ENCODE measurements at places on chromosomes 2 and 18.

GRCh38 chr2:95031726-95032116, 6.2 kb downstream of the MAL start:
- DNase-seq, result no peak

DNA sequence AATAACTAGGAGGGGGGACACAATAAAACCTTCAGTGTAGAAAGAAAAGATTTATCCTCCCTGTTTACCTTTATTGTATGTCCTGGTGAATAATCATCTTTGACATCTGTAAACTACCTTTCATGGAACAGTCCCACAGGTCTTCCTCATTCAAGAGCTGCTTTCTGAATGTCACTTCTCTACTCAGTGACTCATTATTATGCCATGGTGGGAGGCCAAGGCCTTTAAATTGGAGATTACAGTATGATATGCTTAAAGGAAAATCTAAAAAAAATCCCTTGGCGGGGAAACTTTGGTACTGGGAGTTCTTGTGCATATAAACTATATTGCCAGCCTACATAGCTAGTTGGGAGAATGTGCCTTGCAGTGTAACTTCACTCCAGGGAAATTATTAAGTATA, 713.0 kb downstream of the TDRD15 start:
- DNase-seq, result no peak

DNA sequence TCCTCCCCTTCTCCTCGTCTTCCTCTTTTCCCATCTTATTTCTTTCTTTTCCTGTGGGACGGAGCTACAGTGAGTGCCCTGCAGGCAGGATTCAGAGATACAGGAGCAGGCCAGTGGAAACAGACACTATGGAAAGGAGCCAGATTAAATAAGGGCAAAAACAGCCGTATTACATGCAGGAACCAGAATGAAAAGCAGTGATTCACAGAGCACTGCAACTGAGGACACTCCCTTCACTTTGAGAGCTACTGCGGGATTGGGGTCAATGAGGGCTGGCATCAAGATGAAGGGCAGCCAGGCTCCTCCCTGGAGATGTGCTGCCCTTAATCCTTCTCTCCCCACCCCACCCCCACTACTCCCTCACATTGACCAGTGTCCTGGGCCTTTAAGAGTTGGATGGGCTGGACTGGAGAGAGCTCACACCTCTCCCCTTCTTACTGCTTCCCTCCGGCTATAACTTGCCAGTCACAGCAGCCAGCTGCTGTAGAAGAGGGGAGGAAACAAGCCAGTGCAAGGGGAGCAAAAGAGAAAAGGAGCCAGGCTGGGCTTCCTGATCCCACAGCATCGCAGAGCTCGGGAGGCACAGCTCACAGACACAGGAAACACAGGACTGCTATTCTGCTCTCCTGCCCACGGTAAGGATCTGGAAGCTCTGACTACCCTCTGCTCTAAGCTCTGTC, at the start of gene PLCD4:
PLCD4 (plus strand) TSS at position 464 of the 680 bp plus-strand sequence. CDS start 7,841 bp downstream, outside the sequence.
- no peak for DNase-seq

- no peak for DNase-seq
Measured at GRCh38 chr2:37843556-37843955, 81.5 kb upstream of the RMDN2 start.

DNA sequence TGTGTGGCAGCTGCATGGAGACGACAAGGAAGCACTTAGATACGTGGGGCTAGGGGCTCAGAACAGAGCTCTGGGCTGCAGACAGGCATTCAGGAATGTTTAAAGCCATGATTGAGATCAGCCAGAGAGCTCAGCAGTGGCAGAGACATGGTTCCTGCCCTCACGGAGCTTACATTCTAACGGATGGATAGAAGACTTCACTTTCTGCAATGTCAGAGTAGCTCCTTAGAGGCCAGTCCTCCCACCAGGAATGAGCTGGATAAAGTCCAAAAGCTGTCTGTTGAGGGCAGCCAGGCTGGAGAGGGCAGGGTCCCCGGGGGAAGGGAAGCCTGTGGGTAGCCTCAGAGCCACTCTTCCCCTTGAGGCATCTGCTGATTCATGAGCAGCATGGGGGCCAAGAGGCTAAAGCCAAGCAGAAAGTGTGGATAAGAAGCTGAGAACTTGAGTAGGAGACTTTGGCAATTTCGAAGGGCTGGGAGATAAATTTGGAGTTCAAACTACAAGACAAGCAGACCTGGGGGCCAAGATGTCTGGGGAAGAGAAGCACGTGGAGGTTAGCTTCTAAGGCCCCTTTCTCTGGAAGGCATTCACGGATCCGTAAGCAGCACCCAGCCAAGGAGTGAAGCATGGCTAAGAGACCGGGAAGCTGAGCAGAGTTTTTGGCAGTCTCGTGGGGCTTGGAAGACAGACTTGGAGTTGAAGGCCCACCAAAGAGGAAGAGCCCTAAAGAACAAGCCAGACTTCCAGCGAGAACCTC, 9.7 kb upstream of the CIB4 start:
- DNase-seq, result no peak

DNA sequence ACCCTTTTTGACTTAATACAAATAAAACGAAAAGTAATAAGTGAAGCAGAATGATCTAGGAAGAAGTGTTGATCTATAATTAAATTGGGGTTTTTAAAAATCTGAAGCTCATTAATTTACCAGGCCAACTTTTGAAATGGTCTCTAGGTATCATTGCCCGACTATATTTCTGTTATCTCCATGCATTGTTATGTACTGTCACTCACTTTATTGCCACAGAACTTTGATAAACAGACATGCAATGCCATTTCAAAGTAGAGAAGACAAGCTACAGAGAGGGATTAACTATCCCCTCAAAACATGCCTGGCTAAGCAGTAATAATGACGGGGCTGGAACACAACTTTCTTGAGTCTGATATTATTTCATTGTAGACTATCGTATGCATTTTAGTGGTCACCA, 147.6 kb upstream of the ITGA4 start:
- no peak for DNase-seq

GRCh38 chr2:30453498-30453897, 6.5 kb downstream of the LCLAT1 start:
- DNase-seq, result no peak

- no peak for DNase-seq
Measured at GRCh38 chr18:76379226-76380126, 115.6 kb downstream of the ZNF516 start.

- DNase-seq, result no peak
Measured at GRCh38 chr2:126891681-126892500, 6.8 kb upstream of the TEX51 start.

GRCh38 chr2:64276417-64277095, 132.3 kb upstream of the PELI1 start:
- no peak for DNase-seq

DNA sequence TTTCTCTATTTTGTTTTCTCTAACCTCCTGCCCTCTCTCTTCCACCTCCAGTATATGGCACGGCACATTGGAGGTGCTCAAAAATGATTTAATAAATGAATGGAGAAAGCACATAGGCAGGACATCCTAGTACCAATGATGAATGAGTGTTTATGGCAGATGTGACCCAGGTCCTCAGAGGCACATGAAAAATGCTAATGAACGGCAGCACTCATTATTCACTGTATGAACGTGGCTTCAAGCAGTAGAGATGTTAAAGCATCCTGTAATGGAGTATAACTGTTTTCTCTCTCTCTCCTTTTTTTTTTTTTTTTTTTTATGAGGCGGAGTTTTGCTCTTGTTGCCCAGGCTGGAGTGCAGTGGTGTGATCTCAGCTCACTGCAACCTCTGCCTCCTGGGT, 72.4 kb downstream of the MBP start:
- no peak for DNase-seq

- DNase-seq, result no peak
Measured at GRCh38 chr2:145558617-145559350, 1038.9 kb upstream of the ZEB2 start.

- DNase-seq, result no peak
Measured at GRCh38 chr18:61474341-61474740, 141.1 kb downstream of the CDH20 start.

DNA sequence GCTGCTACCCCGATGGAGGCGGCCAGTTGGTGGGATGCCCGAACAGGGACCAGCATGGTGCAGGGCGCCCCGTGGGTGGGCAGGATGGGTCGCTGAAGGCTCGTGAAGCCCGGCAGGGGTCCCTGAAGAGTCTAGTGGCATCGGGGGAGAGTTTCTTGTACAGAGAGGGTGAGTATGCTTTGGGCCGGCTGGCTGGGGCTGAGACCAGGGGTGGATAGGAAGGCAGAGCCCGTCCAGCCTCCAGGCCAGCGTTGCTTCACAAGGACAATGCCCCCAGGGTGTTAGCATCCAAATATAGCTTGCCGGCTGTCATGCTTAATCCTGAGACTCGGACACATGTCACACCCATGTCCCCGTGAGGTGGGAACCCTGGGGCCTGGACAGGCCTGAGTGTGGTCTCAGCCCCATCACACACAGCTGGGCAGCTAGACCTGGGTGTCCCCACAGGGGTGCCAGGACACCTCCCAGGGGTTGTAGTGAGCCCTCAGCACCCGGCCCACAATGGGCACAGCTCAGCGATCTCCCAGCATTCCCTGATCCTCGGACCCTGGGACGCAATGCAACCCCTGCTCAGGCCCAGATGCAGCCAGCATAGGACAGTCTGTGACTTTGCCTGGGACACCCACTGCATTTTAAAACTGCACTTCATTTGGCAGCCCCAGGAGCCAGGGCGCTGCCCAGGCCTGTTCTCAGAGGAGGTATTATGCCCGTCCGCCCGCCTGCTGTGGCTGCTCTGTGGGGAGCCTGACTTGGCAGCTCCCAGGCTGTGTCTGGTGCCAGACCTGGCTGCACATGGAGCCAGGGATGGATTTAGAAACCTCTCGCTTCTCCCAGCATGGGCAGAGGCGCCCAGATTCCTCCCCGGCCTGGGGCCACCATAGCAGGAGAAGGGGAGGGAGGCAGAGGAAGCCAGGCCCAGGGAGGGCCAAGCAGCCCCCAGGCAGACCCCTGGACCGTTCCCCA, 36.4 kb downstream of the RAMP1 start:
- no peak for DNase-seq

DNA sequence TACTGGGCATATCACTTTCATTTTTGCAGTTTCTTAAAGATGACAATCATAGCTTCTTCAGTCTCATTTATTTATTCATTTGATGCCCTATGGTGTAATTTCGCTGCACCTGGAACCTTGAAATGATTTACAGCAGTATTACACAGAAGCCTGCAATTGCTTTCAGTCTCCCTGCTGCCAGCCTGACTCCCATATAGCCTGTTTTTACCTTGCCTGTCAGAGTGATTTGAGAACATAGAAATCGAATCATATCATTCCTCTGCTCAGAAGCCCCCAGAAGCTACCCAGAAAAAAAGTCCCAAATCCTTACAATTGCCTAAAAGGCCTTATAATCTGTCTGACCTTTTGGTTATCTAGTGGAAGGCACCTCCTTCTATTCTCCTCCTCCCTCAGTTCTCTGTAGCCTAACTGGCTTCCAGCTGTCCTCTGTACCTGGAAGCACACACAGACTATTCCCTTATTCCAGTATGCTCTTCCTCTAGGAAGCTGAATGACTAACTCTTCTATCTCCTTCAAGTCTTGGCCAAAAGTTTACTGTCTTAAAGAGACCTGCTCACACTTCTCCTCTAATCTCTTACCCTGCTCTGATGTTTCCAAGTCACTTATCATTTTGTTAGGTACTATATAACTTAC, 12.6 kb downstream of the SCN3A start:
- no peak for DNase-seq

- DNase-seq, result no peak
Measured at GRCh38 chr2:21774691-21775368, 651.1 kb downstream of the TDRD15 start.

DNA sequence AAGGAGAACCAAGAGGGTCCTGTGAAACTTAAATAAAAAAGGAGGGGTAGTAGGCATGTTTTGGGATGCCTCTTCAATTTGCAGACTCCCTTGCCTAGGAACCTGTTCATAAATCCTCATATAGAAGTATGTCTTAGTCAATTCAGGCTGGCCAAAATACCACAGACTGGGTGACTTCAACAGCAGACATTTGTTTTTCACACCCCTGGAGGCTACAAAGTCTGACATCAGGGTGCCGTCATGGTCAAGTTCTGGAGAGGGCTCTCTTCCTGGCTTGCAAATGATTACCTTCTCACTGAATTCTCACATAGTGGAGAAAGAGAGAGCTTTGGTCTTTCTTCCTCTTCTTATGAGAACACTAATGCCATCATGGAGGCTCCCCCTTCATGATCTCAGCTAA, 4.1 kb upstream of the TCF4 start:
- DNase-seq, result no peak

GRCh38 chr2:121776361-121776760, 20.9 kb downstream of the TSN start:
- no peak for DNase-seq

GRCh38 chr18:14939141-14939540, 191.2 kb downstream of the ANKRD30B start:
- no peak for DNase-seq

DNA sequence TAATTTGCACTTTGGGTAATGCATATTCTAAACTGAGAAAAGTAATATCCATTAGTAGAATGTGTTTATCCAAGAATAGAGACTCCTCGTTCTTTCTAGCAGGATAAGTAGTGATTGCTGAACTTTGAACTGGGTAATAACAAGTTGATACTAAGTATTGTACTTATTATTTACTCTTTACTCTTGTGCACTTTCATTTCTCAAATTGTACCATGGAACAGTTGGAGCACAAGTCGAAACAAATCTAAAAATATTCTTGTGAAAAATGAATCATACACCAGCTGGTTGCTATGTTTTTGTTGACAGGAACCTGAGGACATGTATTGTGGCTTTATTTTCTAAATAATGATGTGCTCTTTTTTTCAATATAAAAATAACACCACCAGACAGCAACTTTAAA, 111.9 kb downstream of the RGPD3 start:
- DNase-seq, result no peak

DNA sequence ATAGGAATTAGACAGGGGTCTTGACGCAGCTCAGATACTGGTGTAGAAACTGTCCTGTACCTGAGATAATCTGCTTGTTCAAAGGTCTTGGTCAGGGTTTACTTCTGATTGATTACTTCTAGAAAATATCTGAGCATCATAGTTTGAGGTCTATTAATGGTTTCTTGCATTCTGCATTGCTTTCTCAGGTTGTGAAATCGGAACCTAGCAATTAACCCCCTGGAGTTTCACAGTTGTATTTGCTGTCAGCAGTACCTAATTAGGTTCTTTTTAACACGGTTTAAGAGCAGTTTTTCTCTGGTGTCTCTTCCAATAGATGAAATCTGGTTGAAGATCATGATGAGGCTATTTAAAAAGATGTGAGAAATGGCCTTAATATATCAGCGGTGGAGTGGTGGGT, 428.6 kb upstream of the SYT4 start:
- DNase-seq, result no peak

- no peak for DNase-seq
Measured at GRCh38 chr2:77519164-77519887, 2.9 kb downstream of the LRRTM4 start.

- DNase-seq, result no peak
Measured at GRCh38 chr2:30326497-30326896, 95.2 kb downstream of the LBH start.

DNA sequence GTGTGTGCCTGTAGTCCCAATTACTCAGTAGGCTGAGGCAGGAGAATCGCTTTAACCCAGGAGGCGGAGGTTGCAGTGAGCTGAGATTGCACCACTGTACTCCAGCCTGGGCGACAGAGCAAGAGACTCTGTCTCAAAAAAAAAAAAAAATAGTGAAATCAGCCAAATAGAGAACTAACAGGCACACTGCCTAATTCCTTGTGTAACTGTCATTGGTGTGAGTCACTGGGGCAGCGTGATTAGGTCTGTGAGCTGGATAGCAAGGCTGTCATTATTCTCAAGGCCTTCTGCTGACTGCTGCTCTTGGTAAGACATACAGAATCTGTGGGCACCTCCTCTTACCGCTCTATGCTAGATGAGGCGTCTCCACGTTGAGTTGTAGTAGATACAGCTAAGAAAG, 270.3 kb downstream of the NEDD4L start:
- DNase-seq, result no peak

GRCh38 chr2:62297624-62298010, 101.7 kb downstream of the B3GNT2 start:
- DNase-seq, result no peak

- DNase-seq, result no peak
Measured at GRCh38 chr2:96091711-96092572, 24.4 kb downstream of the ADRA2B start.

All from stimulated activated CD4-positive, alpha-beta T cell treated with anti-CD3 and anti-CD28 coated beads, Interleukin-15, amount 100 ng/mL, for 1 hour (primary cell).